T-cell (primary cell): ENCODE measurements at places on chromosomes 4 and X. TPM values are rescaled to one million over a fixed set of nuclear protein-coding genes. Genes with fewer than 3 reads are reported as not detected.
A peak's percentile ranks its signal among the peaks of the same experiment; 100 is the strongest.

GRCh38 chr4:1356181-1356998, 9.4 kb downstream of the UVSSA start:
- peak; percentile 45 for DNase-seq

GRCh38 chrX:102833136-102833535, 103.9 kb upstream of the RAB40AL start:
- DNase-seq: no peak

DNA sequence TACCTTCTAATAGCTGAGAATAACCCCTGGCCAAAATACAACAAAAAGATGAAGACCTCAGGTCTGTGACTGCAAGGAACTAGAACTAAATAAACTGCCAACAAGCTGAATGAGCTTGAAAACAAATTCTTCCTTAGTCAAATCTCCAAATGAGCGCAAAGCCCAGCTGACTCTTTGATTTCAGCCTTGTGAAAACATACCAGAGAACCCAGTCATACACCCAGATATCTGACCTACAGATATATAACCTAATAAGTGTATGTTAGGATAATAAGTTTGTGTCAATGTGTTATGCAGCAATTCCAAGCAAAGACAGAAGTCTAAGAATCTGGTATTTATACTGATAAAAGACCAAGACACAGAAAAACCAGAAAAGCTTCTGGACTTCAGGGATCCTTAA, 38.0 kb upstream of the ADGRL3 start:
- no peak for DNase-seq

Gene DMRTC1
- 0.98 TPM for total RNA-seq
